ENCODE measurements at places on chromosomes 11 and 22.

DNA sequence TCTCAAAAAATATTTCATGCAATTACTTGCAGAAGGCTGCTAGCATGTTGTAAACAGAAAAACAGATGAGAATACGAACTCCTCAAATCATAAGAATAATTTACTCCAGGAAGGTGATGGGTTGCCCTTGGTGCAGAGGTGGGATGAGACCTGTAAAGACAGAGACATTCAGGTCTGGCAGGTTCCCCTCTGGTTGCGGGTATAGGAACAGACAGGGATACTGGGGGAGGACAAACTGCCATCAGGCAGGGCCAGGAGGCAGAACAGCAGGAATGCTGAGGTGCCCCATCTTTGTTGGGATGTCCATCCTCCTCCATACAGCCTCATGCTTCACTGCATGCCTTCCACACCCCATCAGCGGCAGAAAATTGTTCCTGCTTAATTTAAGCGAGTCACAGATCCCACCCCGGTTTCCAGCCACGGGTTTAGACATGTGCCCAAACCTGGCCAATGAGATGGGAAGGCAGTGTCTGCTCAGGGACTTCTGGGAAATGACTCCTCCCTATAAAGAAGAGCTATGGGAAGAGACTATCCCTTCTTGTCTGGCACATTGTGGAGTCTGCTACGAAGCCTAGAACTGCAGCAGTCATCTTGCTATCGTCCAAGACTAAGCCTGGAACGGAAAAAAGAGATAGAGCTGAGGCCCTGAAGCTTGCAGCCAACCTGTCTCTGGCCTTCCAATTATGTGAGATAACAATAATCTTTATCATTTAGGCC, 23.1 kb upstream of the IRAG1 start:
- DNase-seq: no peak

DNA sequence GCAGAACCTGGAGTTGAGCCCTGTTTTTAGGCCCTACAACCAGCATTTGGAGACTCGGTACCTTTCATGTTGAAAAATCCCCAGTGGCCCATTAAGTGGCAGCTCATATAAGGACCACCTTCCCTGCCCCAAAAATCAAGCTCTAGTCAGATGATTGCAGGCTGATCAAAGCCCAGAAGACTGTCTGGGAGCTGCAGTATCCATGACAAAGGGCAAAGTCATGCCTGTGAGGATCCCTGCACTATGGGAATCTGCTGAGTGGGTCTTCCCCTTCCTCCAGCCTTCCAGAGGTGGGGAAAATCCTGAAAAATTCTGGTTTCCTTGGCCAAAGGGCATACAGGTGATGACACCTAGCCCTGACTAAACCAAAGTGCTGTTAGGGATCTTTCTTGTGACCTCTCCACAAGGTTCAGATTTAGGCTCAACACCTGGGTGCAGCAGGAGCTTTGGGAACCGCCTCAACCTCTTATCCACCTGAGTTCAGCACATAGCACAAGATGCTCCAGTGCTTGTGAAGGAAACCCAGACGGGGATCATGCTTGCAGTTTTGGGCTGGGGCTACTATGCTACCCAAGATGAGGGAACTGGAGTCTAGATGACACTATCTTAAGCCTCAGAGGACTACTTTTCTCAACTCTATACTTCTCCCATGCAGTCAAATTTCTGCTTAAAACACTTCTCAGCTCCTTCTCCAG, 1.2 kb upstream of the TRIM3 start:
- DNase-seq: no peak

- no peak for DNase-seq
Observed at GRCh38 chr11:11108026-11108425, 245.0 kb downstream of the CSNK2A3 start.

GRCh38 chr11:12518606-12519385, 141.4 kb downstream of the PARVA start:
- no peak for DNase-seq

DNA sequence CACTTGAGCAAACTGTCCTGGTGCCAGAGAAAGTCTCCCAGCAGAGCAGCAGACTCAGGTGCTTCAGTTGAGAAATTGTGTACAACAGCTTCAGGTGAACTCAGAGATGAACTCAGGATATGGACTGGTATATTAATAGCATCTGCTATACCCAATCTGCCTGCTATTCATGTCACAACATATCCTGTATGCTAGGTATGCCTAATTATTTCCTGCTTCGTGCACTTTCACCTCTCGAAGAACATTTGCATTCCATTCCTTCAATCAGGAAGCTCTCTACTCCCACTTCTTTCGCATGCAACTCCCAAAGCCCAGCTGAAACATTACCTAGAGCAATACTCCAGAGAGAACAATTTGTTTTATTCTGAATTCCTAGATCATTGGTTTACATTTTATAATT, 207.7 kb downstream of the KCNA4 start:
- no peak for DNase-seq

- no peak for DNase-seq
Observed at GRCh38 chr11:119750056-119750455, 21.1 kb upstream of the NECTIN1 start.

GRCh38 chr11:72144807-72145565, 9.5 kb downstream of the FOLR3 start:
- DNase-seq: peak; percentile 73

DNA sequence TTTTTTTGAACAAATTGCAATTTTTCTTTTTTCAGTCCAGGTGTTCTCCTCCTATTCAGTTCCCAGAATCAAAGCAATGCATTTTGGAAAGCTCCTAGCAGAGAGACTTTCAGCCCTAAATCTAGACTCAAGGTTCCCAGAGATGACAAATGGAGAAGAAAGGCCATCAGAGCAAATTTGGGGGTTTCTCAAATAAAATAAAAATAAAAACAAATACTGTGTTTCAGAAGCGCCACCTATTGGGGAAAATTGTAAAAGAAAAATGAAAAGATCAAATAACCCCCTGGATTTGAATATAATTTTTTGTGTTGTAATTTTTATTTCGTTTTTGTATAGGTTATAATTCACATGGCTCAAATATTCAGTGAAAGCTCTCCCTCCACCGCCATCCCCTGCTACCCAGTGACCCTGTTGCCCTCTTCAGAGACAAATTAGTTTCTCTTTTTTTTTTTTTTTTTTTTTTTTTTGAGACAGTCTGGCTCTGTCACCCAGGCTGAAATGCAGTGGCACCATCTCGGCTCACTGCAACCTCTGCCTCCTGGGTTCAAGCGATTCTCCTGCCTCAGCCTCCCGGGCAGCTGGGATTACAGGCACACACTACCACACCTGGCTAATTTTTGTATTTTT, 6.2 kb upstream of the UBE4A start:
- DNase-seq: no peak

DNA sequence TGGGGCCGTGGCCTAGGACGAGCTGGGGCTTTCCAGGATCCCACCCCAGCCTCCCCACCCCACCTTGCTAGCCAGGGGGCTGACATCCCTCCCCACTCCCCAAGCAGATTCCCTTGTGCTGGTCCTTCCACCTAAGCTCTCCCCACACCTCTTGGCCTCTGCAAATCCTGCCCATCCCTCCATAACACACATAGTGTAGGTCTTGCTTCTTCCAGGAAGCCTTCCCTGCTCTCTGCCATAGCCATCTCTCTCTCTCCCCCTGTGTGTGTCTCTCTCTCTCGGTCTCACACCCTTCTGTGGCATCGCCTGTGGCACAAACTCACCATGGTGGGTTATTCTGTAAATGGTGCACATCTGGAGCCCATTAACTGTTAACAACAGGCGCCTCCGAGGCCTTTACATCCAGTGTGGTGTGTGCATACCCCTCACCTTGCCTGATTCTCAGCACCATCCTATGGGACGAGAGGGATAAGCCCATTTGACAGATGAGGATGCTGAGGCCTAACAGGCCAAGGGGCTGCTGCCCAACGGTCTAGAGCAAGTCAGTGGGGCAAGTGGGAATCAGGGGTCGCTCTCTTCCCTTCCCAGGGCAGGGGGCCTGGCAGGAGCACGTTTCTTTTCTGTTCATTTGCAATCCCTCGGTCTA, 22.2 kb upstream of the PICK1 start:
- no peak for DNase-seq

GRCh38 chr11:123696183-123696582, 41.8 kb upstream of the SCN3B start:
- no peak for DNase-seq

- no peak for DNase-seq
Observed at GRCh38 chr11:121887569-121887968, 228.4 kb downstream of the BLID start.

GRCh38 chr22:26762503-26763472, 105.4 kb downstream of the MIAT start:
- no peak for DNase-seq

DNA sequence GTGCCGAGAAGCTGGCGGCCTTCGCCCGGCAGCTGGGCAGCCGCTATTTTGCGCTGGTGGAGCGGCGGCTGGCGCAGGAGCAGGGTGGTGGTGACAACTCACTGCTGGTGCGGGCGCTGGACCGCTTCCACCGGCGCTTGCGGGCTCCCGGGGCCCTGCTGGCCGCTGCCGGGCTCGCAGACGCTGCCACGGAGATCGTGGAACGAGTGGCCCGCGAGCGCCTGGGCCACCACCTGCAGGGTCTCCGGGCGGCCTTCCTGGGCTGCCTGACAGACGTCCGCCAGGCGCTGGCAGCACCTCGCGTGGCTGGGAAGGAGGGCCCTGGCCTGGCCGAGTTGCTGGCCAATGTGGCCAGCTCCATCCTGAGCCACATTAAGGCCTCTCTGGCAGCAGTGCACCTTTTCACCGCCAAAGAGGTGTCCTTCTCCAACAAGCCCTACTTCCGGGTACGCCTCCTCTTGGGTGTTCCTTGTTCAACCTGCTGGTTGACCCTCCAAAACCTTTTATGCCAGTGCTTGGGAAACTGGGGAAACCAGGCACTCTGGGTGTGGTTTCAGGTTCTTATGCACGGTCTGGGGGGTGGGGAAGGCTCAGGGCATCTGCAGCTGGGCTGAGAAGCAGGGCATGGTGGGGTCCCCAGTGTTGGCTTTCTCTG, 3.1 kb upstream of the TM7SF2 start:
- no peak for DNase-seq

- no peak for DNase-seq
Observed at GRCh38 chr11:116364348-116364747, 408.4 kb downstream of the BUD13 start.

DNA sequence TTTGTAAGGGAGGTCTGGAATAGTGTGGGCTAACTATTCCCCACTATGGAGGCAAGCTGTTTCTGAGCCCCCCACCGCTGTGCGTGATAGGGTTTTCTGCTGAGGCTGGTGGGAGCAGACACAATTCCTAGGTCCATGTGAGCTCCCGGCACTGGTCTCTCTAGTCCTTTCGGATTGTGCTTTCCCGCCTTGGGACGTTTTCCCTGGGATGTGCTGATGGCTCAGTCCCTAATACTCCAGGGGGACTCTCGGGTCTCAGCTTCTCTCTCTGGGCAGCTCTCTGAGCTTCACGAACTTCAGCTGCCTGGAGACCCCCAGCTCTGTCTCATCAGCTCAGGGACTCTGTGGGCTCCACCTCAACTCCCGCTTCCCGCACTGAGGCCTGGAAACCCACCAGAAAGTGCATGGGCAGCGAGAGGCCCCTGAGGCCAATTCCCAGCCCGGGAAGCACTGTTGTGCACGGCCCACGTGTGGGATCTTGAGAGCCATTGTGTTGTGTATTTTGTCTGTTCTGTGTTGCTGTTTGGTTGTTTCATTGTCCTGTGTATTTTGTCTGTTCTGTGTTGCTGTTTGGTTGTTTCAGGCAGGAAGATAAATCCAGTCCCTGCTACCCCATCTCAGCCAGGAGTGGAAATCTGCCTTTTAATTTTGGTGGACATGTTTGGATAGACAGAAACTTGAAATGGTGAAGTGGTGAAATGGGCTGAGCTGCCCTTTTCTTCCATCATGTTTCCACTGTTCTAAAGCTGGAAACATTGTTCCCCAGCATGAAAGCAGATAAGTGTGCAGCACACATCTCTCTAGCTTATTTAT, 12.7 kb upstream of the TNNT3 start:
- DNase-seq: no peak

DNA sequence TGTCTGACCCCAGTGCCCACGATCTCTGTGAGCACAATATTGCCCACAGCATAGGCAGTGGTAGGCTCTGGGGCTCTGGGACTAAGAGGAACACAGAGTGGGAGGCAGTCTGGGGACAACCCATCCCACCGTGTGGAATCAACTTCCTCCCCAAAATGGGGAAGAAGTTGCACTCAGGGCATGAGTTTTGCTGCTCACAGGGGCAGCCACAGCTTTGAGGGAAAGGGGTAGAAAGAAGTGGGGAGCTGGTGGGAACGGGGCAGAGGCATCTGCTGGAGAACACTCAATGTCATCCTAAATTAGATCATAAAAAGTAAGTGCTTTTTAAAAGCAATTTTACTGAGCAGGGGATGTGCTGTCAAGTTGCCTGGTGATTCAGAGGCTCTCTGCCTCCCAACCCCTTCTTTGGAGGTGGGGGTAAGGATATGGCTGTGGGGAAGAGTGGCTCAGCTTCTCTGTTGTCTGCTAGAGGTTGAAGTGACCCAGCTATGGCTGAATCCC, 233.8 kb upstream of the NCAM1 start:
- DNase-seq: no peak

DNA sequence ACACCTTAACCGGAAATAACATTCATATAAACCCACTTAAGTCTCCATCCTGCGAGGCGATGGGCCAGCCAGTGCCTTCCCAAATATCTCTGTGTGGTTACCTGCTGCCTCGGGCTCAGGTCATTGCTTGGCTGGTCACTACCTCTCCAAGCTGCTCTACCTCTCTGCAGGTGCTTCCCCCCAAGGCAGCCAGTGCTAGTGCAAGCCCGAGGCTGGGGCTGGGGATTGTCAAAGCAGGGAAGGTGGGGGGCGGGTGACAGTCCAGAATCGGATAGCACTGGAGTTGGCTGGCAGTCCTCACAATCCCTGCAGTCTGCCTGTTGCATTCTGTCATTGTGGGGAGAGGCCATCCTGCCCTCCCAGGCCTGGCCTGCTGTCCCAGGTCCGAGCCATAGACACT, 11.1 kb downstream of the MCHR1 start:
- DNase-seq: no peak

- DNase-seq: no peak
Observed at GRCh38 chr11:50178737-50179136, 146.1 kb downstream of the OR4C45 start.

DNA sequence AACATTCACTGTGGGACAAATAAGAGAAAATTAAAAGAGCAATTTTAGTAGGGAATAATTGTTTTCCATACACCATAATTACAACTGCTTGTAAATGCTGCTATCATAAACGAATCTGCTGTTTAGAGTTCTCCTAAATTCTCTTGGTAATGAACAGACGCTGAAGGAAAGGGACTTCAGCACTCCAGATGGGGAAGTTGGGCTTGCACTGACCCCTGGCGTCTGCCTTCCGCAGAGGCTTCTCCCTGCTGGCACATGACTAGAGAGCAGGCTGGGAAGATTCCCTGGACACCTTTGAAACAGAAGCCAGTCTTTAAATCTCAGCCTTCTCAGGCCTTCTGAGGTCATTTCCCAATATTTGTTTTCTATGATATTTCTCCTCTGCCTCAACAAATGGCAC, 84.1 kb downstream of the NXPE2 start:
- peak; percentile 19 for DNase-seq

DNA sequence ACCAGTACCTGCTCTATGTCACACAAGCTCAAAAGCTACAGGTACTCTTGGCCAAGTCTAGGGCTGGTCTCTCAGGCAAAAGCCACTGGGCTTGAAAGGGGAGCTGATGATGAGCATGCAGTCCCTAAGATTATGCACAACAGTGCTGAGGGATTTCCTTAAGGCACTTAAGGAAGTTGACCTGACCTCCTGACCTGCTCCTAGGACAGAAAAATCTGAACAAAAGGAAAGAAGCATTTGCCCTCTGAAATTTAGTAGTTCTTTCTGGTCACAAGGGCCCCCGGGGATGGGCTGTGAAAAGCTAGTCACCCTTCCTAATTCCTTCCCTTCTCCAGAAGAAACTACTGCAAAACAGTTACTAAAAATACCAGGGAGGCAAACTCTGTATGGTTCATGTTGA, 83.6 kb upstream of the PHOX2A start:
- DNase-seq: no peak

- DNase-seq: no peak
Observed at GRCh38 chr11:65298131-65298535, 16.5 kb upstream of the CDC42EP2 start.

Measured in non-pigmented ciliary epithelial cell (primary cell).